ENCODE measurements at places on chromosomes 1 and 21. TPM values are rescaled to one million over a fixed set of nuclear protein-coding genes. Genes with fewer than 3 reads are reported as not detected.

Gene CASQ2
- total RNA-seq = 0.26 TPM

Gene FCN3
- 66.2 TPM for total RNA-seq

Gene KCNN3
- 1.4 TPM for total RNA-seq

Gene FGGY
- 29.9 TPM for total RNA-seq

Gene RNF223
- not detected for total RNA-seq

GRCh38 chr1:109923946-109924275, 13.3 kb downstream of the CSF1 start:
- no peak for DNase-seq
- no peak overlapping the region for H3K27ac ChIP-seq

- peak; percentile 91 for DNase-seq
- no peaks in the 10 kb centered on the region for H3K36me3 ChIP-seq
- peak overlapping the region; percentile 28 for H3K4me3 ChIP-seq
- H3K4me1 ChIP-seq = peaks cover 39% of the 10 kb centered on the region
- no peaks in the 10 kb centered on the region for H3K27me3 ChIP-seq
Measured at GRCh38 chr1:204417074-204417997, 5.7 kb upstream of the PPP1R15B start.

- no peak for DNase-seq
- H3K27me3 ChIP-seq = no peaks in the 10 kb centered on the region
- no peaks in the 10 kb centered on the region for H3K36me3 ChIP-seq
- H3K27ac ChIP-seq = no peak overlapping the region
Measured at GRCh38 chr1:183480971-183481441, 8.7 kb downstream of the SMG7 start.

DNA sequence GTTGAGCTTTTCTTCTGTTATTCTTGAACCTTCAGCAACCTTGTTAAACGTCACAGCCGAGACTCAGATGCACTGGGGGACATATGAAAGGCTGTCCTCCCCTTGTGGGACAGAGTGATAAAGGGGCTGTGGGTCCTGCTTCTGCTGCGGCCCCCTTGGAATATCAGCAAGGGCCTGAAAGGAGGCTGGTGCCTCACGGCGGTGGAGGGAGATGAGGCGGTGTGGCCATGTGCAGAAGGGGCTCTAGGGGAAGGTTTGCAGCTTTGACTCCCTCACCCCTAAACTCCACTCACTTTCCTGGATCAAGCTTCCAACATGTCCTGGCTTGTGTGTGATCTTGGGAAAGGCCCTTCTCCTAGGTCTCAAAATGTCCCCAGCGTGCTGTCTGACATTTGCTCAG, 270.7 kb upstream of the CSF3R start:
- no peaks in the 10 kb centered on the region for H3K4me1 ChIP-seq
- H3K27me3 ChIP-seq = no peaks in the 10 kb centered on the region
- DNase-seq = no peak
- H3K4me3 ChIP-seq = no peak overlapping the region

DNA sequence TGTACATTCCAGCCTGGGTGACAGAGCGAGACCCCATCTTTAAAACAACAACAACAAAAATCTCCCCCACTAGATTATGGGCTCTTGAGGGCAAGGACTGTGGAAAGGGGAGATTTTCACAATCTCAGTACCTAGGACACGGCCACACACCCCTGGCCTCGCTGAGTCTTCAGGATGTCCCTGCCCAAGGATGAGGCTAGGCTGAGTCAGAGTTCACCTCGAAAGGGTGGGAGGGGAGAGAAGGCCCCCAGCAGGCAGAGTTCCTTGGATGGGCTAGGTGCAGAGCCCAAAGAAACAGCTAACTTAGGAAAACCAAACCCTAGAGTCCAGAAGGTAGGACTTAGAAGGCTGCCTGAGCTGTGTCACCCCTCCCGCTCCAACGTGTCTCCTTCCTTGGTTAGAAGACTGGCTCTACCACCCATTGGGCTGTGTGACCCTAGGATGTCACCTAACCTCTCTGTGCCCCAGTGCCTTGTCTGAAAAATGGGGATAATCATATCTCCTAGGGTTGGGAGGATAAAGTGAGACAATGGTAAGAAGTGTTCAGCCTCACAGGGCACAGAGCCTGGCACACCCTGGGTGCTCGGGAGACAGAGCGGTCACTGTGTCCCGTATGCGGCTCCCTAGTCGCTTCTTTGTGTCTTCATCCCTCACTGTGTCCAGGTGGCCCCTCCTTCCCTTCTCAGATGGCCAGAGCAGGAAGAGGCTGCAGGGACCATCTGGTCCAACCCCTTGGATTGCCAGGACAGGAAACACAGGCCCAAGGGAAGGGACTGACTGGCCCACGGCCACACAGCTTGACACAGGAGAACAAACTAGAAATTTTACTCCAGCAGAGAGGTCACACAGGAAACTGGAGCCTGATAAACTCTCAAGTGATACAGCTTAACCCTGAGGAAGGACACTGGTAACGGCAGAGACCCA, 11.2 kb downstream of the TRIM62 start:
- no peaks in the 10 kb centered on the region for H3K27me3 ChIP-seq
- peaks cover 12% of the 10 kb centered on the region for H3K4me1 ChIP-seq
- no peak overlapping the region for H3K4me3 ChIP-seq
- no peak overlapping the region for H3K27ac ChIP-seq
- no peaks in the 10 kb centered on the region for H3K36me3 ChIP-seq

DNA sequence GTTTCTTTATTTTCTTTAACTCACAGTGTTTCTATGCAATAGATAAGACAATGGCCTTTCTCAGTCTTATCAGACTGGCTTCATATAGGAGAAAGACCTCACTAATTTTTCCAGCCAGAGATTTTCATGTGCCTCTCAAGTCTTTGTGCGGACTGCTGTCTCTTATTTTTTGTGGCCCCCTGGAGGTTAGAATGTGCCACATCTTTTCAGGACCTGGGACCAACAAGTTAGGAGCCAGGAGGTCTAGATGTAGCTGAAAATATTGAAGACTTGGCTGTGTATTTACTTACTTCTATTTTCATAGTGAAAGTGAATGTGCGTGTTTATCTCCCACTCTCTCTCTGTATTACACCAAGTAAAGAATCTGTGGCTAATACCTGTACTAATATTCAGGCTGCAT, 42.1 kb upstream of the CFHR3 start:
- DNase-seq = no peak
- no peak overlapping the region for H3K4me3 ChIP-seq
- H3K27me3 ChIP-seq = no peaks in the 10 kb centered on the region
- H3K27ac ChIP-seq = no peak overlapping the region
- no peaks in the 10 kb centered on the region for H3K36me3 ChIP-seq
- no peaks in the 10 kb centered on the region for H3K4me1 ChIP-seq

GRCh38 chr21:46596201-46596600, 8.7 kb downstream of the S100B start:
- no peaks in the 10 kb centered on the region for H3K27me3 ChIP-seq
- H3K4me1 ChIP-seq = peaks cover 17% of the 10 kb centered on the region
- H3K27ac ChIP-seq = no peak overlapping the region
- no peak overlapping the region for H3K4me3 ChIP-seq
- no peak for DNase-seq

DNA sequence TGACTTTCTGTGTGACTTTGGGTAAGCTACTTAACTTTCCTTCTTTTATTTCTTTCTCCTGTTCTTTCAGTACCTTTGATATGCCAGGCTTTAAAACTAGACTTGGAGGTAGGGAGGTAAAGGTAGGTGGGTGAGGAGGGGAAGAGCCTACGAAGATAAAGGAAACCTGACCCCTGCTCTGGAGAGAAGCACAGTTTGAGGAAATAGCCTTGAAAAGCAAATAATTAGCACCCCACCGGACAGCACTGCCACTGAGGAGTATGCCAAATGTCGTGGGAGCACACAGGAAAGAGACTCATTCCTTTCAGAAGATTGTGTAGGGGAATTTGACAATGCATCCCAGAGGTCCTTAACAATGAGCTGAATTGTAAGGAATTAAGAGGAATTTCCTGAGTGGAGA, 65.2 kb upstream of the SPAG17 start:
- H3K36me3 ChIP-seq = no peaks in the 10 kb centered on the region
- H3K4me3 ChIP-seq = no peak overlapping the region
- no peaks in the 10 kb centered on the region for H3K27me3 ChIP-seq
- no peak for DNase-seq
- H3K27ac ChIP-seq = no peak overlapping the region

- H3K4me3 ChIP-seq = no peak overlapping the region
- H3K36me3 ChIP-seq = no peaks in the 10 kb centered on the region
- H3K27ac ChIP-seq = no peak overlapping the region
- H3K27me3 ChIP-seq = no peaks in the 10 kb centered on the region
- no peaks in the 10 kb centered on the region for H3K4me1 ChIP-seq
Measured at GRCh38 chr1:19825298-19825697, 10.2 kb upstream of the RNF186 start.

DNA sequence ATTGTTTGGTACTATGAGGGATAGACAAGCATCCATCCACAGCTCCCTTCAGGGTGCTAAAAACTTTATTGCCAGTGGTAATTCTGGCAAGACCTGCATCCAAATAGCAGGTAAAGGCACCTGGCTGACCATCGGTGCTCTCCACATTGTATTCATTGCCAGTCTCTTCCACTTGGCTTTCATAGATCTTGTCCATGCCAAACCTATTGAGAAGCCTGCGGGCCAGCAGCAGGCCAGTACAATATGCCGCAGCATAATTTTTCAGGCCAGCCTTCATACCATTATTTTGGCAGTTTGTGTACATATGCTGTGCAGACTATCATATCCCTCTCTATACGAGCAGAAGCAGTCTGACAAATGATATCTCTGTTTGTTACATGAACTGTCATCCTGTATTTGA, 70.2 kb downstream of the SWT1 start:
- H3K27ac ChIP-seq = no peak overlapping the region
- H3K27me3 ChIP-seq = no peaks in the 10 kb centered on the region

DNA sequence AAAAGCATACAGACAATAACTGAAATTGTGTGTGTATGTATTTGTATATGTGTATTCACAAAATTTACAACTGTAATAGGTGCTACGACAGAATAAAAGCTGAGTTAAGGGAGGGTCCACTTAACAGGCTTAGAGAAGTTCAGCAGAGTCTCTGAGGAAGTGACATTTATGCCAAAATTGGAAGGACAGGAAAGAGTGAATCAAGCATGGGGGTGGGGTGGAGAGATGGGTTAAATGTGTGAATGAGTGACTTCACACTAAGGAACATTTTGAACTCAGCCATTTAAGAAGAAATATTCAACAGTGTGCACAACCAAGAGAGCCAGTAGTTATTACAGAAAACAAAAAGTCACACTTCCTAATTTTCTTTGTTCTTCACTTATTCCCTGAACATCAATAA, 53.8 kb upstream of the RGS1 start:
- H3K27me3 ChIP-seq = no peaks in the 10 kb centered on the region
- H3K4me1 ChIP-seq = peaks cover 7% of the 10 kb centered on the region
- H3K27ac ChIP-seq = no peak overlapping the region
- H3K4me3 ChIP-seq = no peak overlapping the region
- H3K36me3 ChIP-seq = no peaks in the 10 kb centered on the region

GRCh38 chr1:5686925-5687706, 305.1 kb downstream of the NPHP4 start:
- no peaks in the 10 kb centered on the region for H3K27me3 ChIP-seq
- no peak for DNase-seq
- H3K36me3 ChIP-seq = no peaks in the 10 kb centered on the region
- H3K27ac ChIP-seq = no peak overlapping the region
- no peaks in the 10 kb centered on the region for H3K4me1 ChIP-seq
- H3K4me3 ChIP-seq = no peak overlapping the region

DNA sequence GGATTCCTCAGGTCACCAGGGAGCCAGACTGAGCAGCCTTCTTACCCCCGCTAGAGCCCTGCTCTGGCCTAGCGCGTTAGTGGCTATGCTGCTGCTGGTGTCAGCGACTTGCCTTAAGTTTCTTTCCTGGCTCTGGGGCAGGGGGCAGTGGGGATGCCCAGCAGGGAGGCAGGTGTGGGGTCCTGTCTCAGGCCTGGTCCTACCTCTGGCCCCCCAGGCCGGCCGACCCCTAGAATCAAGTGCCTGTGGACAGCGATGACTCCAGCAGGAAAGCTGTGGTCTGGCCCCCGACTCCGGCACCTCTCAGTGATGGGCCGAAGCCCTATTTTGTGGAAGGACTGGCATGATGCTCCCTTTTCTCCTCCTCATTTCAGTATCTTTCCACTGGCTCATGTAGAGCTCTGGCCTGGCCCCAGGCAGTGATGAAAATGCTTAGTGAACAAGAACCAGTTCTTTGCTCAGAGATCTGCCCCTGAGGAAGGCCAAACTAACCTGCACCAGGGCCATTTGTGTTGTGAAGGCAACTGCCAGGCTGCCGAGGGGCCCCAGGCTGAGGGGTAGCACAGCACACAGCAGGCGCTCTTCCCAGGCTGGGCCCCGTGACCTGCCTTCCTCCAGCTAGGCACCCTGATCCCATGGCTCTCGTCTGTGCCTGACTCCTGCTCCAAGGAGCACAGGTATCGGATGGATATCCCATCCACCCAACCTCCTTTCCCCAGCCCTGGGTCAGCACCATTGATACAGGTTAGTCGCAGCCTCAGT, 23.7 kb downstream of the MRPL37 start:
- DNase-seq = no peak
- H3K27me3 ChIP-seq = no peaks in the 10 kb centered on the region
- peak overlapping the region; percentile 91 for H3K27ac ChIP-seq
- peaks cover 2% of the 10 kb centered on the region for H3K36me3 ChIP-seq
- H3K4me1 ChIP-seq = peaks cover 42% of the 10 kb centered on the region

DNA sequence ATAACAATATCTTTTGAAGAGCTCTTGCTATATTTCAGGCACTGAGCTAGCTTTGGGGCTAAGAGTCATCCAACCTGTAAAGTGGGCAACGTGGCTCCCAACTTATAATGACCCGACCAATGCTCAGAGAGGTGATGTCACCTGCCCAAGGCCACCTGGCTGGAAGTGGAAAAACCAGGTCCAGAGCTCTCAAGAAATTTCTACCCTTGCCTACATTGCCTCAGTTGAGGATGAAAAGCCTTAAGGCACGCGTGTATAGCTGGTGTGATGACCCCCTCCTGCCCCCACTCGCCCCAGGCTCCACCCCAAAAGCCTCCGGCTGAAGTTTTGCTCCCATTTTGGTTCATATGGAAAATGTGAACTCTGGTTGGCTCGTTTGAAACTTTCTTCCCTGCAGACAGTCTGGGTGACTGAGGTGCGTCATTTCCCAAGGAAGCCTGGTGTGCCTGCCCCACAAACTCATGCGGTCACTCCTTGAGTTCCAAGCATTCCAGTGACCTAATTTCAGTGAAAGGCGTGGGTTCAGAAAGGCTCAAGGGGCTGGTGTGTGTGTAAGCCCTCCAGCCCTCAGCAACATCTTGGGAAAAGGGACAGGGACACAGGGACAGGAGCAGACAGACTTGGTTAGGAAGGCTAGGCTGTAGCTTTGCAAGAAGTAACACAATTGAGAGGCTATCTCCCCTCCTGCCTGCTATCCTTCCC, 20.5 kb downstream of the HTR1D start:
- DNase-seq = no peak
- H3K27me3 ChIP-seq = no peaks in the 10 kb centered on the region
- H3K4me3 ChIP-seq = no peak overlapping the region
- no peaks in the 10 kb centered on the region for H3K4me1 ChIP-seq
- H3K36me3 ChIP-seq = no peaks in the 10 kb centered on the region

All from adrenal gland (tissue), 19 donors.